HuH-7 (cell line): ENCODE measurements at places on chromosomes 7 and 10.

DNA sequence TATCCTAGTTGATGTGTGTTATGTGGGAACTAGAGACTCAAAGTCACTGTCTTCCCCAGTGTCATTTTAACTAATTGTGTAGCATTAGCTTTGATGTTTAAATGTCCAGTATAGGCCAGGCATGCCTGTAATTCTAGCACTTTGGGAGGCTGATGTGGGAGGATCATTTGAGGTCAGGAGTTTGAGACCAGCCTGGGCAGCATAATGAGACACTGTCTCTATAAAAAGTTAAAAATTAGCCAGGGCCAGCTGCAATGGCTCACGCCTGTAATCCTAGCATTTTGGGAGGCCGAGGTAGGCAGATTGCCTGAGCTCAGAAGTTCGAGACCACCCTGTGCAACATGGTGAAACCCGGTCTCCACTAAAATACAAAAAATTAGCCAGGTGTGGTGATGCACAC lies 24.4 kb downstream of the DDX50 start:
- no peak for DNase-seq

- DNase-seq, result no peak
These were observed 6.5 kb downstream of the TBRG4 start for GRCh38 chr7:45104844-45105587.

GRCh38 chr7:71637578-71637977 lies 505.6 kb downstream of the GALNT17 start:
- no peak for DNase-seq

GRCh38 chr7:23017309-23017708 lies 3.4 kb upstream of the HYCC1 start:
- DNase-seq, result no peak

DNA sequence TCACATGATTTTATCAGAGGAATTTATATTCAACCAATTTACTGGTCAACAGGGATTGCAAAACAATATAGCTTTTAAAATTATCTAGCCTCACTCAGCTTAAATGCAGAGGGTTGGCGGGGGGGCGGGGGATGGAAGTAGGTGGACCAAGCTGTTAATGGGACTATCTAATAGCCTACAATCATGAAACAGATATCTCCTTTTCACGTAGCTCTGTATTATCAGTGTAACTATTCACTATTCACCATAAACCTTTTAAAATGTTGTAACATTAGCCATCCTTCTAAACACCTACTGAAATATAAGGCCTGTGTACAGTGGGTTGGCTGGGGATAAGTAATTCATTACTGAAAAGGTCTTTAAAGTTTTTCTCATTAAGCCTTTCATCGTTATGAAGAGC lies 56.2 kb downstream of the MINDY3 start:
- no peak for DNase-seq

GRCh38 chr7:1706381-1706720 lies 36.3 kb downstream of the ELFN1 start:
- DNase-seq, result no peak

GRCh38 chr10:64112701-64113355 lies 591.6 kb downstream of the REEP3 start:
- DNase-seq, result no peak

DNA sequence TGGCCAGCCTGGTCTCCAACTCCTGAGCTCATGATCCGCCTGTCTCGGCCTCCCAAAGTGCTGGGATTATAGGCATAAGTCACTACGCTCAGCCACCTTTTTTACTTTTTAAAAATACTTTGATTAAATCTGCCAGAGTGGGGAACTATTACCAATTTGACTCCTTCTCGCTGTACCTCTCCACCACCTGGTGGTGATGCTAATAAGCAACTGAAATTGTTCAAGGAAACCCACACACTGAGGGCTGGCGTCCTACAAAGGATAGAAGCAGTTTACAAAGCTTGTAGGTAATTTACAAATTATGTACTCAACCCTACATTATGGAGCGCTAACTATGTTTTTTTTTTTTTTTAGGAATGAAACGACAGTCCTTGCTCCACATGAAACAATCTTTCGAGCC lies 111.1 kb downstream of the CPED1 start:
- no peak for DNase-seq

DNA sequence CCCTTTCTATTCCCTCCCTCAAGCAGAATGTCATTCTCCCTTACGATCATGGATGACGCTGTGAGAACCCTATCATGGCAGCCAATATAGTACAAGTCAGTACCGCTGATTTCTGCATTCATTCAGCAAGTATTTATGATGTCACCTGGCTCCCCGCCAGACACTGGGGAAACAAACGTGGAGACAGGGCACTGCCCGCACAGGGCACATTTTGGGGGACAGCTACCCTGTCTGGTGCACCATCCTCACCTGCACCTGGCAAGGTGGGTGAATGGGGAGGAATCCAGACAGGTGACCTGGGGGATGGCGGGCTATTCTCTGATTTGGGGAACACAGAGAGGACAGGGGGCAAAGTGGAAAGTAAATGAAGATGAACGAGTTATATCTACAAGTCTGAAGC lies 28.4 kb downstream of the MKI67 start:
- DNase-seq, result no peak

DNA sequence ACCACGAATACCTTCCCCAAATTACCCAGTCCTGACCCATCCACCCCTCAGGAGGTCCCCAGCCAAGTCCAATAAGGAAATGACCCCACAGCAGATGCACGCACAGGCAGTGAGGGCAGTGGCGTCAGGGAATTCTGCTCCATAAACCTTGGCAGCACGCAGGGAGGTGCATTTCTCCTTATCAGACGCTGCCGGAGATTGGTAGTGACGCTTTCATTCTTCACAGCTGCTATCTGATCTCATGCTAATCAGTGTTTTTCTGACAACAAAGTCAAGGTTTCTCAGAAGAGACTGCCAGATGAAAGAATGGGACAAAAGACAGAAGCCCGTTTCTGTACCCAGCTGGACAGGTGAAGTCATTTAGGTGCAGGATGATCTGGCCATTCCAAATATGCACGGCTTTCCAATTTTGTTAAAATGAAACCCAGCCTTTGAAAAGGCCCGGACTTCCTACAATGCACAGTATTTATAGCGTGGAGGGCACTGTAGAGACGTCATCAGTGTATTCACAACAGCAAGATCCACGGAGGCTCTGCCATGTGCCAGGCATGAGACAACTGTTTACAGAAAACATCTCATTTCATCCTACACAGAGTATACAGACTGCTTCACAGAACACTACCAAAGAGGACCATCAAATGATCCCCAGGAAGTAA lies 35.3 kb downstream of the DIP2C start:
- DNase-seq, result no peak

DNA sequence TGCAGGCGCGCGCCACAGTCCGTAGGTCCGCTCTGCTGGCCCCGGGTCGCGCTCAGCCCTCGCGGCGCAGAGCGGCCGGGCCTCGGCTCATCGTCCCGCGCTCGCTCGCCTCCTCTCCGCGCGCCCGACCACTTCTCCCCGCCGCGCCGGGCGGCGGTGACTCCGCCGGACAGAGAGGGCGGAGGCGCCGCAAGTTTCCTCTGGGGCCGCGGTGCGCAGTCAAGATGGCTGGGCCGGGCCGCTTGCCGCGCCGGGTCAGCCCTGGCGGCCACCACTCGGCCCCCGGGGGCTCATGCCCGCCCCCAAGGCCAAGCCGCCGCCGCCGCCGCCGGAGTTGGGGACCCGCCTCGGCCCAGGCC lies 441 bp downstream of the FZD8 start:
- DNase-seq, result peak; percentile 15

DNA sequence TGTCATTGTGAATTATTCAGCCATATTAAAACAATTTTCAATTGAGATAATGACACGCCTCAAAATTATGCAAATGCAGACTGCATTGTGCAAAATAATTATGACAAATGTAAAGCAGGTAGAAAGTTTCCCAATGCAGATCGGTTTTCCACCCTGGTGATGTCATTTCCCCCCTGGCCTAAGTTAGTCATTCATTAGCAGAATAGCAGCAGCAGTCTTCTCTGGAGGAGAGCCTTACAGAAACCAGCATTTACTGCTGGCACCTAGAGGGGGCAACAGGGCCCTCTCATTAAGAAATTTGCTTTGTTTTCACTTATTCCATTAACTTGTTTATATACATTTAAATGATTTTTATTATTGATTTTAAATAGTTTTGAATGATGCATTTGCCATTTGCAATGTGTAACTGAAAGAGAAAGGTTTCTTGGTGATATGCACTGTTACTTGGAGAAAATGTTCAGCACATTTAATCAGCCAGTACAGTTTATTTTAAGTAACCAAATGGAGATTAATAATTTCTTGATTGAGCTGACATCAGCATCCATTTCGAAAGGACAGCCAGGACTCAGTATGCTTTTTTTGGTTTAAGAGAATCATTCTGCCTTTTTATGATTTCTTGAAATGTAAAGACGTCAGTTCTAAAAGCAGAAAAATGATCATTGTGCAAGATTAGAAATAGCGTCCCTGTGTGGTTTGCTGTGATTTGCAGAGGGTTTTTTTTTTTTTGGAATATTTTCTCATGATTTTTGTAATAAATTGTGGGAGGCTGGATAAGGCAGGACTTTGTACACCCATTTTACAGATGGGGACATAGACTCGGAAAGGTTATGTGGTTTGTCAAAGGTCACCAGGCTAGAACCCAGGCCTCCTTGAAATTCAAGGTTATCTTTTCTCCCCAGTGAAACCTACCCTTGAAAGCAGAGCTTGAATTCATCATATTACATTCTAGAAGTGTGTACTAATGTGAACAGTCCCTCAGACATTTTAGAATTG lies 3.5 kb downstream of the ARID5B start:
- peak; percentile 77 for DNase-seq

GRCh38 chr10:89478739-89479654 lies 56.4 kb downstream of the SLC16A12 start:
- no peak for DNase-seq

- DNase-seq, result no peak
These were observed 138.1 kb downstream of the HERPUD2 start for GRCh38 chr7:35556515-35557471.

DNA sequence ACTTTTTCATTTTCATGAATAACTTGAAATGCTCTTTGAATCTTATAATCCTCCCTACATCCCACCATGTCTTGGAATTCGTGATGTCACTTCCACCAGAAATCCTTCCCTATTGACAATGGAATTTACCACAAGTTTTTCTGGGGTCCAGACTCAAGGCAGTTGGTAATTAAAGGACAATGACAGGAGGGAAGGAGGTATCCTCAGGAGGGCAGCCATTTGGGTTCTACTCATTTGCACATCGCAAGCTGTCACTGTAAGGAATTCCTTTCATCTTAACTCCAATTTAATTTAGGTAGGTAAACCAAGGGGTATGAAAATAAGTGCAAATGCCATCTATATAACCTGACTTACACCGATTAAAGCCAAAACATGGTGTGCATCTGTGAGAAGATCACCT lies 21.9 kb downstream of the LRRC17 start:
- DNase-seq, result no peak

DNA sequence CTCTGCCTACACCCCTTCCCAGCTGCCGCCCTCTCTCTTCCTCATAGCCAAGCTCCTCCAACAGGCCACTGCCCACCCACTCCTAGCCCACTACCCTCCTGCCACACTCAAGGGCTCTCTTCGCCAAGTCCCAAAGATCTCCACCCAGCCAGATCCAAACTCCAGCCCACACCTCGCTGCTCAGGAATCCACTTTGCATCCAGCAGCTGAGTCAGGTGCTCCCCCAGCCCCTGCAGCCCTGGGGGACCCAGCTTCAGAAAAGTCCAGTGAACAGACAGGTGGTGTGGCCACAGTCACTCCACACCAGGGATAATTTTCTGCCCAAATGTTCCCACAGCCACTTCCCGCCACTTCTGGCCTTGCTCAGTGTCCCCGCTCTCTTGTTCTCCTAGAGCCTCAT lies 10.9 kb downstream of the OGDHL start:
- DNase-seq, result no peak

DNA sequence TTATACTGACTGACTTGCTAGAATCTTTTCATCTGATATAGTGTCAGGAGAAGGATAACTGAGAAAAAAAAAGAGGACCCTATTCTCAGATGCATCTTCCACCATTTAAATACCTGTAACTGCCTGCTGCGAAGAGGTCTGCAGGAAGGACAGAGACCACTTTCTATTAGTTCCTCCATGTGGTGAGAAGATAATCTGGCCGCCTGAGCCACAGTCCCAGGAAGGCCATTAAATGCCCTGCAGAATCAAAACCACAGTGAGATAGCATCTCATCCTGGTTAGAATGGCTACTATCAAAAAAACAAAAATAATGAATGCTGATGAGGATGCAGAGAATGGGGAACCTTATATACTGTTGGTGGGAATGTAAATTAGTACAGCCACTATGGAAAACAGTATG lies 19.9 kb upstream of the IFIT1B start:
- DNase-seq, result no peak

- no peak for DNase-seq
These were observed 587 bp downstream of the HOXA10 start for GRCh38 chr7:27173511-27173955.

GRCh38 chr7:158350166-158350900 lies 237.3 kb downstream of the PTPRN2 start:
- no peak for DNase-seq

GRCh38 chr7:27617651-27618381 lies 44.9 kb downstream of the HIBADH start:
- no peak for DNase-seq

GRCh38 chr7:98024075-98024474 lies 34.1 kb upstream of the OCM2 start:
- no peak for DNase-seq

- no peak for DNase-seq
These were observed 61.4 kb downstream of the ST7 start for GRCh38 chr7:117014673-117015133.

GRCh38 chr7:100093498-100093897 lies 4.7 kb downstream of the COPS6 start:
- DNase-seq, result no peak

DNA sequence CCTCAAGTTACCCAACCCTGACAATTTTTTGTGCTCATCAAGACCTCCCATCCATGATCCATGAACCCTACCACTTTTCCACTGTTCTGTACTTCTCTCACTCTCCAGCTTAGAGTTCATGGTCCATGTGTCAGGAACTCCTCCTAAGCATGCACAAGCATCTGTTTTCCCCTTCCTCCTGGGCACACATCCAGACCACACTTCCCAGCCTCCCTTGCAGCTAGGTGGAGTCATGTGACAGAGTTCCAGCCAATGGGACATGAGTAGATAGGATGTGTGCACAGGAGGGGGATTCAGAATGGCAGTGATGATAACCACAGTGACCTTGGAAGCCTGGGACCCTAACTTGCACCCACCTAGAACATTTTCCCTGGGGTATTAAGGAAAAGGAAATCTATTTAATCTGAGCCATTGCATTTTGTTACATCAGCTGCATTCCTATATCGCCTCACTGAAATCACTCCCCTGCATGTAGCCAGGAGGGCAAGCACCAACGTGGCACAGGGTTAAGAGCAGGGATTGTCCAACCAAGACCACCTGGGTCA lies 9.6 kb upstream of the FRMPD2 start:
- DNase-seq, result no peak

- no peak for DNase-seq
These were observed 129.0 kb downstream of the DIP2C start for GRCh38 chr10:560314-560992.

- no peak for DNase-seq
These were observed 38.0 kb downstream of the FOXI2 start for GRCh38 chr10:127774766-127775559.

DNA sequence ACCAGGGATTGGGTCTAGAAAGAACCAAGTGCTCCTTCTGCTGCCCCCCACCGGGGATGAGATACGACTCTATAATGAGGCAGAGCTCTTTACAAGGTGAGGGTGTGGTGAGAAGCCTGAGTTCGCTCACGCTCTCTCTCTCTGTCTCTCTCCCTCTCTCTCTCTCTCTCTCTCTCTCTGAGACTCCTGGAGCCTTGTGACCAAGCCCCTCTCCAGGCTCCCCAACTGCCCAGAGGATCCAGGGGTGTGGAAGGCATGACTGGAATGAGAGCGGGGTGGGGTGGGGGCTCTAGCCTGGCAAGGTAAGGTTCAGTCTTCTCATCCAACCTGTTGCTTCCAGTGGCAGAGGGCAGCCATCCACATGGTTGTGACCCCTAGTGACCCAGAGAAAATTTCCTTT lies 3.1 kb upstream of the PTF1A start:
- DNase-seq, result no peak
